ENCODE measurements at places on chromosomes 5 and 9. TPM values are rescaled to one million over a fixed set of nuclear protein-coding genes. Genes with fewer than 3 reads are reported as not detected.

PGM5 gene
- 1.2 TPM for polyA plus RNA-seq

APBA1 gene
- polyA plus RNA-seq = 1.6 TPM

INSL4 gene
- polyA plus RNA-seq = not detected

TAF11L5 gene
- not detected for polyA plus RNA-seq

PALM2AKAP2 gene
- not detected for polyA plus RNA-seq

KCNV2 gene
- not detected for polyA plus RNA-seq

SH2D3C gene
- polyA plus RNA-seq = 11.5 TPM

ESM1 gene
- not detected for polyA plus RNA-seq

TLR4 gene
- polyA plus RNA-seq = 14.0 TPM

OR1J2 gene
- not detected for polyA plus RNA-seq

DEPDC1B gene
- 0.14 TPM for polyA plus RNA-seq

PCDHB6 gene
- polyA plus RNA-seq = not detected

CARTPT gene
- polyA plus RNA-seq = not detected

NR2F1 gene
- not detected for polyA plus RNA-seq

FCN1 gene
- 2,884 TPM for polyA plus RNA-seq

SEMA6A gene
- polyA plus RNA-seq = 0.16 TPM

KCNIP1 gene
- polyA plus RNA-seq = not detected

PRXL2C gene
- polyA plus RNA-seq = 14.6 TPM

SIT1 gene
- 0.36 TPM for polyA plus RNA-seq

TLX3 gene
- polyA plus RNA-seq = not detected

MAMDC4 gene
- polyA plus RNA-seq = 5.6 TPM

ARL14EPL gene
- not detected for polyA plus RNA-seq

PDE6A gene
- not detected for polyA plus RNA-seq

RASEF gene
- polyA plus RNA-seq = not detected

WDR31 gene
- 0.11 TPM for polyA plus RNA-seq

TCOF1 gene
- polyA plus RNA-seq = 18.0 TPM

WNT8A gene
- not detected for polyA plus RNA-seq

PDLIM4 gene
- polyA plus RNA-seq = not detected

IL4 gene
- not detected for polyA plus RNA-seq

TICAM2 gene
- polyA plus RNA-seq = 25.1 TPM

OTP gene
- polyA plus RNA-seq = not detected

ORM2 gene
- polyA plus RNA-seq = not detected

OR13C3 gene
- not detected for polyA plus RNA-seq

ADAMTS16 gene
- not detected for polyA plus RNA-seq
